Activated CD4-positive, alpha-beta T cell treated with anti-CD3 and anti-CD28 coated beads, Interleukin-2, amount 50 U/mL, for 24 hours (primary cell): ENCODE measurements at places on chromosomes 1 and 21.

DNA sequence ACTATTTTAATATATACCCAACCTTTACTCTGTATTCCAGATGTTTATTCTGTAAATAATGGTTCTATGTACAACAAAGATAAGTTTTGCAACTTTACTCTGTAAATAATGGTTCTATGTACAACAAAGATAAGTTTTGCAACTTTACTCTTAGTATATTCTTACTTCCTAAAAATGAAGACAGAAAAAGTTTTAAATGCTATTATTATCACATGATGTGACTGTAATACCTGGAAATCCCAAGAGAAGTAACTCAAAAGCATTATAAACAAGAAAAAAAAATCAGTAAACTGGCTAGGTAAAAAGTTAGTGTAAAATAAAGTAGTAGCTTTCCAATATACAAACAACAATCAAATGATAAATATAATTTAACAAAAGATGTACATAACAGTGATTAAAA is 18.5 kb upstream of the EXO1 start:
- DNase-seq: no peak

DNA sequence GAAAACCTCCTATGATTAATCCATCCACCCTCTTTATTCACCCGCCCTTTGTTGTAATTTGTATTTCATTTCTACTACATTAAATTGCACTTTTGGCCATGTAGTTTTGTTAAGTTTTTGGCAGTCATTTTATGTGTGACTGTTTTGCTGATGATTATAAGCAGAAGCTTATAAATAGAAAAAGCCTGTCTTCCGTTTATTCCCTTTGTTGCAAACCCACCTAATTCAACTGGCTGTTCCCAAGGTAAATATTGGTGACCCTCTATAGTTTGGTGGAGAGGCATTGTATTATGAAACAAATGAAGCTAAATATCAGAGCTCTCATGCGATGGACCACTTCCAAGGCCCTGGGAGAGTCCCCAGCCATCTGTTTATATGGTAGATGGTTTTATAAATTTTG is 36.7 kb upstream of the IGSF3 start:
- no peak for DNase-seq

DNA sequence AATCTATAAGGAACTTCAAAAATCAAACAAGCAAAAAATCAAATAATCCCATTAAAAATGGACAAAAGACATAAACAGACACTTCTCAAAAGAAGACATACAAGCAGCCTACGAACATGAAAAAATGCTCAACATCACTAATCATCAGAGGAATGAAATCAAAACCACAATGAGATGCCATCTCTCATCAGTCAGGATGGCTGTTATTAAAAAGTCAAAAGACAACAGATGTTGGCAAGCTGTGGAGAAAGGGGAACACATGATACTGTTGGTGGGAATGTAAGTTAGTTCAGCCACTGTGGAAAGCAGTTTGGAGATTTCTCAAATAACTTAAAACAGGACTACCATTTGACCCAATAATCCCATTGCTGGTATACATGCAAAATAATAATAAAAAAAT is 226.4 kb downstream of the S1PR1 start:
- no peak for DNase-seq

DNA sequence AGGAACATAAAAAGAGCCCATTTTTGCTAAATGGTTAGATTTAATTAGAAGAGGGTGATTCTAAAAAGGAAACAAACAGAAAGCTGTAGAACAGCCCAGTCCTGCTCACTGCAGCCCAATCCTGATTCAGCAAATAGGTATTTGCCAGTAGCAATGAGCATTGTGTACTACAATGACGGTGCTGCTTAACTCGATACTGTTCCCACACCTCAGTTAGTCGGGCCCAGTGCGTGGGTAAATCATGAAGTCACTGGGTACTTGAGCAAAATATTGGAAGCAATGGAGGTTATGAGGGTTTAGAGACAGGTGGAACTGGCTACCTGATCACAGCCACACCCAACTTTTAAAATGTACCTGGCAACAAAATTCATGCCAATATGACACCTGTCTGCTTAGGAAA is 101.5 kb upstream of the ADGRL2 start:
- DNase-seq: no peak
